ENCODE measurements at places on chromosomes 2 and 18.

DNA sequence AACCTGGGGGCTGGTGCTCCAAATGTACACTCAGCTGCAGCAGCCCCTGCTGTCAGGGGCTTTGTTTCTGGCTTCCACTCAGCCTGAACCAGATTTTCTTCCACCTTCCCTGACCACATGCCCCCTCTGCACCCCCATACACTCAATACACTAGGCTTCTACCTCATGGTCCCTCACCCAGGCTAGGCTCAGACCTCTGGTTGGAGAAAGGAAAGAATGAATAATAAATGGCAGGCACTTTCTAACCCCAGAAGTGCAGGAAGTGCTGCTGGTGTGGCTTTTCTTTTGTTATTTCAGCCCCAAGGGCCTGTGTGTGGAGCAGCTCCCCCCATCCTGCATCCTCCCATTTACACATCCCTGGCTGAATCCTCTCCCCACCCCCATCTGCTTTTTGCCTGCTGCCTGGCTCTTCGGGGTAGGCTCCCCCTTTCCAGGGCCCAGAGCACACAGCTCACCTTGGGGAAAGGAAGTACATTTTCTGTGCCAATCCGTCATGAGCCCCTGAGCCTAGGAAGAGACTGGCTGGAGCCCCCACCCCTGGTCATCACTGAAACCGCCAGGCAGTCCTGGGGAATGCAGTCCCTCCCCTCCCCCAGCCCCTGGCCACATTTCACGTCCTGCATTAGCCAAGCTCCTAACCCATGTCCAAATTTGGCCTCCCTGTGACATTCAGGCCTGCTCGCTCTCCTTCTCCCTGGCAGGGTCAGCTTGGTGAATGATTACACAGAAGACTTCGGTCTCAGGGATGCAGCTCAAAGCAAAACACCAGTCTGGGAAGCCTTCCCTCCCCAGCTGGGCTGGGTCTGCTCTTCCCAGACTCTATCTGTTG lies 2.6 kb downstream of the DYSF start:
- no peak for DNase-seq

DNA sequence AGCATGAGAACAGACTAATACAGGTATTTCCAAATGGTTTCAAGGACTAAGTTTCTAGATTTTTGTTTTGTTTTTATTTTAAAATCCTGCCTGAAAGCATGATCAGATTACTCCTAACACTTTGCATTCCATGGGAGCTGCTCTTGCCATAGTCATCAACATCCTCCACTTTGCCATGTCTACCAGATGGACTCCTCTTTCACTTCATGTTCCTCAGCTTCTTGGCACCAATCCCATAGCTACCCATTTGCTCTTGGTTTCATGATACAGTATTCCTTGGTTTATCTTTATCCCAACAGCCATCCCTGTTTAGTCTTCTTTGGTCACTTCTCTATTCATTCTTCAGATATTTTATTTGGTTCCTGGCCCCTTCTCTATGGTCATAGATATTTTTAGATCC lies 154.2 kb upstream of the CCDC195 start:
- no peak for DNase-seq

GRCh38 chr2:26000561-26001082 lies 18.3 kb upstream of the KIF3C start:
- DNase-seq = peak; percentile 34

DNA sequence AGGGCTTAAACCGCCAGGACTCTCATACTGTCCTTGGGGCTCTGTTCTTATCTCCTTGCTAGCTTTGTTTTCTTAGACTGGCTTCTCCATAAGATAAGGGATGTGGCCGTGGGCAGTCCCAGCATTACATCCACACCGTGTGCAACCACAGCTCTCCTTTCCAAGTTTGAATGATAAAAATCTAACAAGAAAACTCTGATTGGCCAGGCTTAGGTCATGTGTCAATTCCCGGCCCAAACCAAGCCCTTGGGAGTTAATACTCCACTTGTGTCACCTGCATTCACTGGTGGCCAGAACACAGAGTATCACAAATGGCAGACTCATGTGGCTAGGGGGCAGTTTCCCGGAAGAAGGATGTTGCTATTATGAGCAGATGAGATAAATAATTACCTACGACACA lies 43.2 kb upstream of the KDM3A start:
- DNase-seq = no peak

GRCh38 chr2:26400723-26401122 lies 997 bp upstream of the DRC1 start:
- DNase-seq = no peak

- DNase-seq = peak; percentile 36
Measured at GRCh38 chr2:144489315-144489916, 30.5 kb downstream of the ZEB2 start.

GRCh38 chr2:233980955-233981561 lies 63.9 kb downstream of the TRPM8 start:
- DNase-seq = no peak

GRCh38 chr2:199870581-199870980 lies 19.6 kb upstream of the FTCDNL1 start:
- DNase-seq = no peak

DNA sequence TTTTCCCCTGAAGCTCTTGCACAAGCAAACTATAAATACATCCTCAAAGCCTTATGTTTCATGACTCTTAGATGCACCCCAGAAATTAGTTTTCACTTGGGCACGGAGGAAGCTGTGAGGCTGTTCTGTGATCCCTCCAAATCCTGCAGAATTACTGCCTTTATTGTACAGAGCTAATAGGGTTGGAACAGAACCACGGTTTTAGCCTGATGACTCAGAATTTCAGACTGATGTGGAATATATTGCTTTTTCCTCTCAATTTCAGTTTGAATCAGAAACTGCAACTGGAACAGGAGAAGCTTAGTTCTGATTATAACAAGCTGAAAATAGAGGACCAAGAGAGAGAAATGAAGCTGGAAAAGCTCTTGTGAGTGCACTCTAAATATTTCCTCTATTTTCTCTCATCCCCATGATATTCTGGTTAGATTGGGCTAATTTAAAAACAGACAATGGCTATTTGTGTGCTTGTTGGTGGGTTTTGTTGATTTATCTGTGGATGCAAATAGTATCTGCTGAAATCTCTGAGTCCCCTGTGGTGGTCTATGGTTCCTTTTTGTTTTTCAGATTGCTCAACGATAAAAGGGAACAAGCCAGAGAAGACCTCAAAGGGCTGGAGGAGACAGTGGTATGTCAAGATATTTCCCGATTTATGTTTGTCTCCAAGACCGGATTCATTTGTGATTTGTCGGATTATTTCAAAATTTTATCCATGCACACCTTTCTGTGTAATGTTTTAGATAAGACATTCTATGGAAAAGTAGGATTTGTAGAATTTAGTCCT lies 38.2 kb upstream of the LYPD6B start:
- DNase-seq = no peak

GRCh38 chr2:100045000-100045399 lies 97.4 kb downstream of the AFF3 start:
- no peak for DNase-seq

- DNase-seq = no peak
Measured at GRCh38 chr2:146228466-146229058, 1616.3 kb upstream of the ACVR2A start.

DNA sequence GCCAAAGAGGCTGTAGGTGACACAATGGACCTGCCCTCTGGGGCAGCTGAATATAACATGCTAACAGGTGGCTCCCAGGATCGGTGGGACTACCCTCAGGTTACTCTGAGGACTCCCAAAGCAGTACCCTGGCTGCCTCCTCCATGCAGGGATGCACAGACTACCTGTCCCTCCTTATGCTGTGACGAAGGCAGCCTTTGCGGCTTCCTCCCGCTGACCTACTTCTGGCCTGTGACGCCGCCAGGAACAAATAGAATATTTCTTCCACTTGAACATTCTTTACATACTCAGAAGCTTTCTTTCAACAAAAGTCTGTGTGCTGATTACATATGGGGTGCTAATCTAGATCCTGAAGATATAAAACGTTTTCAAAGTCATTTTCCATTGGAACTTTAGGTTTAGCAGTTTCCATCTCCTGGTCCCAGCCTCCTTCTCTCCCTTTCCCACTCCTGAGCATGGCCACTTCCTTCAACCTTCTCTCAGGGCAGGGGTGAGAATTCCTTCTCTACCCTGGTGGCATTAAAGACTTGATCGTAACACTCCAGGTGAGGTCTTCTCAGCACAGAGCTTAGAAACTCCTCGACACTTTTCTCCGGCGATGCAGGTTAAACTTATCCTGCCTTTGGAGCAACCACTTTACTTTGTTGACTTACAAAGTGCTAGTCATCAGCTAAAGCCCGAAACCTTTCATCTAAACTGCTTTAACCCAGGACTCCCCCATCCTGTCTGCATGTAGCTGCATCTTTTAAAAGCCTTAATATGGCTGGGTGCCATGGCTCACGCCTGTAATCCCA lies 58.9 kb upstream of the STK17B start:
- no peak for DNase-seq

GRCh38 chr2:37843556-37843955 lies 81.5 kb upstream of the RMDN2 start:
- DNase-seq = no peak

- no peak for DNase-seq
Measured at GRCh38 chr2:235504441-235505180, 10.8 kb downstream of the AGAP1 start.

DNA sequence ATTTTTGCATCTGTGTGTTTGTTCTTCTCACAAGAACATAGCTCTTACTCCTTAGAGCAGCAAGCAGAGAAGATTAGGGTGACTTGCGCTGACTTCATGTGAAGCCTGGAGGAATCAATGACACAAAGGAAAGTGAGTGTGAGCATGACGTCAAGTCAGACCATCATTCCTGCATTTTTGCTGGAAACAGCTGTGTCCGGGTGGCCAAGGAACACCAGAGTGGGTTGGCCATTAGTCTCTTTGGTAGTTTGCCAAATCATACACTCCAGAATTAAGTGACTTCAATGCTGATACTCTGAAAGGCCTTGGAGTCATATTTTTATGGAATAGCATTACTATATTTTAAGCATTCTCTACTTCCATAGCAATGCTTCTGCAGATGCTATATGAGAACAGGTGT lies 597.2 kb downstream of the DCDC2C start:
- no peak for DNase-seq

DNA sequence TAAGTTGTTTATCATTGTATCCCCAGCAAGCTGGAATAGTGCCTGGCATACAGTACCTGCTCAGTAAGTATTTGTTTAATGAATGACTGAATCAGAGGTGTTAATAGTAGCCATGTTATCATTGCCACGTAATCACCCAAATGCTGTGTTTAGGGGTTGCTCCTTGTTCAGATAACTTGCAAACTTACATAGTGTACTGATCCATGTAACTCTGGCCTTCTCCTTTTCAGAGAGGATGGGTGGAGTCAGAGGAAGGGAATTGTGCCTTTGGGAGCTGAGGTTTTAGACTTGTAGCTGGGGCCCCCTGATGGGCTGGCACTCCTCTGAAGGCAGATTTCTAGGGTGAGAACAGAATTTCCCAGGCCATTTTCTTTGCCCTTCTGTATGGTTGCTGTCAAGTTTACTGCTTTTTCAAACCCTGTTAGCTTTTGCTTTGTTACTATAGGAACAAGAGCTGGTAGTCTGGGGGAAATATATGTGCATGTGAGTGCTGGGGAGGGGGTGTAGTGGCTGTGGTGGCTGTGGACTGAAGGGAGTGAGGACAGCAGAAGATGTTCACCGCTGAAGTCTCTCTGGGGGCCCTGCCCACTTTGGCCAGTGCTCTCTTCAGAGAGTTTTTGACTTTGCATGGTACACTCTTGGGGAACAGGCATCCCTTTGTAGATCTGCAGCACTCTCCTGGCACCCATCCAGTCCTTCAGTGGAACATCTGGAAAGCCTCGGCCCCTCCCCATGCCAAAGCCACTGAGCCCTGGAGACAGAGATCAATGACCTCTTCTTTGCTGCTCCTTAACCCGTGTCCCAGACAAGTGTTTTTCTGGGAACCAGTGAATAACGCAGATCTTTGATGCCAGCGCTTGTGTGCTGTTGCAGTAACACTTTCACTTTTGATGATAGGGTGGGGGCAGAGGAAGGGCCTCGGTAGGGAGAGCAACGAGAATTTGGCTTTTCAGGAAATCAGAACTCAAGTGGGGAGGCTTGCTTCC lies 209.0 kb downstream of the PRKCE start:
- peak; percentile 74 for DNase-seq

- no peak for DNase-seq
Measured at GRCh38 chr2:181643151-181643550, 13.8 kb downstream of the CERKL start.

DNA sequence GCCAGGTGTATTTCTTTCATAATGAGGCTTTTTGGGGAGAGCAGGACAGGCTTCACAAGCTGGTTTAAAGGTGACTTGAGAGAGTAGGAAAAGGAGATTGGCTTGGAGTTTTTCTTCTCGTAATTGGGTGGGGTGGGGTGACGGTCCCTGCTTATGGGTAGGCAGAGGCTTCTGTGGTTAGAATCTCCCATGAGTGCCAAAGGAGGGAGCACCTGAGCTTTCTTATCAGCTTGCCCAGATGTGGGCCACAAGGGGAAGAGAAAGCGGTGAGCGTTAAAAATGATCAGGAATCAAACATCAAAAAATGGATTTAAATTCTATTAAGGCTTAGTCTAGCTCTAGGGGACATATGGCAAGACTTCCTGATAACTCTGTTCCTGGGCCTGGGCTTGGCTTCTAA lies 9.7 kb upstream of the PNPT1 start:
- DNase-seq = no peak

DNA sequence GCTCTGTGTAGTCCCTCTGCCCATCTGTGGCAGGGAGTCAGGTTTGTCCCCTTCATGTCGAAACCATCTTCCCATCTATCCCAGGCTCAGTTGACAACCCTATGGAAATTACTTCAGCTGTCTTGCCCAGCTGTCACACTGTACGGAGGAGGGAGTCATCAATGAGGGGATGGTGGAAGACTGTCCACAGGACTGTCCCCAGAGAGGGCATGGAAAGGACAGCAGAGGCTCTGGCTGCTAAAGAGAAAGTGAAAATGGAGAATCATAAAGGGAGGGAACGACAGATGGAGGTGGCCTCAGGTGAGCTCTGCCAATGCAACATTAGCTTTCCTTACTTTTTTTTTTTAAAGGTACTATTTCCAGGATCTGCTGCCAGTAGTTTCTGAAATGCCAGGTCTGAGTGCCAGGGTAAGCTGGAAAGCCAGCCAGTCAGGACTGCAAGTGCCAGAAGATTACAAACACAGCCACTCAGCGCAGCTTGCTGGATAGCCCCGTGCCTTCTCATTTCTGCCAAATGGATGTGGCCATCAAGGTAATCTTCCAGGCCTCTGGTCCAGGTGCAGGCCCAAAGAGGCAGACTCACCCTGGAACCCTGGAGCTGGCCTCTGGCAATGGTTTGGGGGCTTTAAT lies 192.8 kb downstream of the AGPS start:
- DNase-seq = peak; percentile 60

- DNase-seq = no peak
Measured at GRCh38 chr2:64686283-64686956, 32.7 kb upstream of the SERTAD2 start.

- DNase-seq = peak; percentile 17
Measured at GRCh38 chr2:19786408-19787058, 115.2 kb downstream of the TTC32 start.

- DNase-seq = no peak
Measured at GRCh38 chr2:5748946-5749345, 56.8 kb downstream of the SOX11 start.

DNA sequence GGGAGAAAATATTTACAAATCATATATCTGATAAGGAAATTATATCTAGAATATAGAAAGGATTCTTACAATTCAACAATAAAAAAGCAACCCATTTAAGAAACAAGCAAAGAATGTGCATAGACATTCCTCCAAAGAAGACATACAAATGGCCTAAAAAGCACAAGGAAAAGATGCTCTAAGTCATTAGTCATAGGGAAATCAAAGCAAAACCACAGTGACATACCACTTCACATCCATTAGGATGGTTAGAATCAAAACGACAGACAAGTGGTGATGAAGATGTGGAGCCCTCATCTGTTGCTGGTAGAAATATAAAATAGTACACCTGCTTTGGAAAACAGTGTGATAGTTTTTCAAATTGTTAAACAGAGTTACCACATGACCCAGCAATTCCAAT lies 48.2 kb downstream of the MAPRE2 start:
- no peak for DNase-seq

Measured in thyroid gland (tissue), 4 donors.